ENCODE measurements at places on chromosomes 4 and X.

DNA sequence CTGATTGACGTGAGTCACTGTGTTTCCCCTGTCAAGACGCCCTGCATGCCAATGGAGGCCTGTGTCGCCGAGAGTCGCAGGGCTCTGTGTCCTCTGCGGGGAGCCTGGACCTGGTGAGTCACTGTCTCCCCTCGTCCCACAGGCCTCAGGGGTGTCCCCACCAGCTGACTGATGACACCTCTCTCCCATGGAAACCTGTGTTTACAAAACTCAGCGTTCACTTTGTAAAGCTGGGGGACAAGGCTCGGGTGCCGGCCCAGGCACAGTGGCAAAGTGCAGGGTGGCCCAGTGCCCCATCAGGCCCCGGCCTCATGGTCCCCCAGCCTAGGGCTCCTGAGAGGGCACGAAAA is 21.2 kb upstream of the HGFAC start:
- no peak for DNase-seq

DNA sequence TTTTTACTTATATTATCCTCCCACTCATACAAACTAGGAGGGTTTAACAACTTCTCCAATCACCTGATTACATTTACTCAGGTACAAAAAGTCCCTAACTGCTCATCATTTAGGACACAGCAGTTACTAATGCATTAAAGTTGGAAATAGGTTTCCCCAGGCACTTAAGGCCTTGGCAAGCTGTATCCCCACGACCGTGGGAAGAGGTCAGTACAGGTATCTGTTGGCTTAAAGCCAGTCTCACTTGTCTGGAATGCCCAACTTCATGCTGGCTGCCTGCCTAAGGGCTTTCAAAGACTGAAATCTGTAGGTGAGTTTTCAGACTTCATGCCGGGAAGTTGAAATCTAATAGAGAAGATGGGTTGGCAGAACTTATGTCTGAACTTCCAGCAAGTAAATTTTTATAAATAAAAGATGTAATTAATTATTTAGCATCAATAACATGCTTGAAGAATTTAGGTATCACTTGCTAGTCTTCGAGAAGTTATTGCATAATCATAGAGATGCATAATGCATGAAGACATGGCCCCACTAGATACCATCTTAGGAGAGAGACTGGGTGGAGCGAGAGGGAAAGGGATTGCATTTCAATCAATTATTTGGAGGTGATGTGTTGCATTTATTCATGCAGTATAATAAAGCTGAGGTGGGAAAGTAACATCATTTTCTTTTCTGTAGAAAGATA is 54.2 kb downstream of the SCD5 start:
- DNase-seq, result no peak

GRCh38 chr4:38654273-38654672 is 9.7 kb upstream of the KLF3 start:
- DNase-seq, result peak; percentile 78

- no peak for DNase-seq
Observed at GRCh38 chr4:122992057-122992456, 69.7 kb upstream of the NUDT6 start.

DNA sequence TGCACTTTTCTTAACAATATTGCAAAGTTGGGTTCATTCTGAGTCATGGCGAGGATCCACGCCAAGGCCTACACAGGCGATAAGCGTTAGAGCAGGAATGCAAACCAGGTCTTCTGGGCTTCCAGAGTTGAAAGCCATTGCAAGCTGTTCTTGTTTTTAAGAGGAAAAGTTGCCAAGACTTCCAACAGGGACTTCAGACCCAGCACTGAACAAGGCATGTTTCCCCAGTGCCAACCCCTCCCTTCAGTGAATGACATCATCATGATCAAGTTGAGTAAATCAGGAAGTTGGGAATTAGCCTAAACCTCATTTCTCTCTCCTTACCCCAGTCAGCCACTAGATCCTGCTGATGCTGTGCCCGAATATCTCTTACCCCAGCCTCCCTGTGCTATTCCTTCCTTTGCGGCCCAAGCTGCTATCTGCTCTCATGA is 355.1 kb downstream of the HS3ST1 start:
- DNase-seq, result no peak

DNA sequence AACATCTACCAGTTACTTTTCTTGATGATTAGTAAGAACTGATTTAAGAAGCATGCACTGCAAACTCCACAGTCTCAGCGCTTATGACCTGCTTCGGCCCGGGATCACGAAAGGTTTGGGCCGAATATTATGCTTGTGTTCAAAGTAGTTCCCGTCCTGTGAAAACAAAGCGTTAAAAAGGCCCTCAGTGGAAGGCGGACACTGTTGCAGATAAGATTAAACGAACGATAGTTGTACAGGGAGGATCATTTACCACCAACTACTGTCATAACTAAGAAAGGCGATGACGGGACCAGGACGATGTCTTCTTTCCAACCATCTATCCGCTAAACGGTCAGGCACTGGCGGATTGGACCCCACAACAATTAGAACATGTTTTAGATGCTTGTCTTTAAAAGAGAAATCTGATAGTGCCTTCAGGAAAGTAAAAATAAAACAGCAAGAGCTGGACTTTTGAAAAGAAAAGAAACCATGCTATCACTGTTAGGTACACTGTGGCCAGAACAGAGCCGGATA is 21.1 kb downstream of the PDLIM3 start:
- no peak for DNase-seq

DNA sequence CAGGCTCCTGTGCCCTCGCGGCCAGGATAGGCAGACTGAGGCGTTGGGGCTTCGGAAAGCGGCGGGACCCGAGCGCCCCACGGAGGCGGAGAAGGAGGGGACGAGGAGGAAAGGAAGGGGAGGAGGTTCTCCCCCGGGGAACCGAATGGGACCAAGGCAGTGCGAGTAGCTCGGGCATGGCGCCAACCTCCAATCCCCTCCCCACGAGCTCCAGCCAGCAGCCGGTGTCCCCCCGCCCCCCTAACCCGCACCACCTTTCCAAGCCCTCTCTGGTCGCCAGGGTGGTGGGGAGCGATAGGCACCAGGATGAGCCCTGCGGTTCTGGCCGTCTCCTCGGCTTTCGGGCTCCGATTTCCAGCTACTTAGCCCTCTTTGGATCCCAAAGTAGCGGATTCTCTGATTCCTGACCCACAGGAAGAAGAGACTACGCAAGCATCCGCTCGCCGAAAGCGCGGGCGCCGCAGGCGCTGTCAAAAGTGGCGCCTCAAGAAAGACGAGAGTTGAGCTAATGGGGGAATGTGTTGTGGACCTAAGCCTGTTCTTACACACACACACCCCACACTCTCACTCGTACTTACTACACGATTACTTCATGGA is 15.2 kb upstream of the ZIC3 start:
- DNase-seq, result no peak

- DNase-seq, result no peak
Observed at GRCh38 chr4:73452953-73453700, 17.1 kb downstream of the AFP start.

DNA sequence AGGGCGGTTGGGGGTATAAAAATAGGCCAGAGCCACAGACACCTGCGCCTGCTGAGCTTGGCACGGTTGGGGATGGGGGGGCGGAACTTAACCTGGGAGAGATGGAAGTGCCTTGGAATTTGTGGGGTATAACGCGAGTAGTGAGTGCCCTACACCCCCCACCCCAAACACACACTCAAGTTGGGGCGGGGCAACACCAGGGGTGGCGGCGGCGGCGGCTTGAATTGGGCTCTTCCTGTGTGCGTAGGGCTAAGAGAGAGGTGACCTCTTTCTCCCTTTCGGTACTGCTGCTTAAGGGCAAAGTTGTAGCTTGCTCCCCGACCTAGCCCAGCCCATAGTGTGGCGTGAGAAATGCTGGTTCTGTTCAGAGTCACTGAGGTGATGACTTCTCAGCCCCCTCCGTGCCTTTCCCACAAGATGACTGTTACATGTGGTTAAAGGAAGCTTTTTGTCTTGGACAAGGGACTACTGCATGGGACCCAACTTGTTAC is 839 bp downstream of the STK26 start:
- DNase-seq, result peak; percentile 34

- no peak for DNase-seq
Observed at GRCh38 chr4:4655901-4656300, 114.1 kb upstream of the STX18 start.

GRCh38 chr4:23238848-23239247 is 546.1 kb downstream of the GBA3 start:
- no peak for DNase-seq

DNA sequence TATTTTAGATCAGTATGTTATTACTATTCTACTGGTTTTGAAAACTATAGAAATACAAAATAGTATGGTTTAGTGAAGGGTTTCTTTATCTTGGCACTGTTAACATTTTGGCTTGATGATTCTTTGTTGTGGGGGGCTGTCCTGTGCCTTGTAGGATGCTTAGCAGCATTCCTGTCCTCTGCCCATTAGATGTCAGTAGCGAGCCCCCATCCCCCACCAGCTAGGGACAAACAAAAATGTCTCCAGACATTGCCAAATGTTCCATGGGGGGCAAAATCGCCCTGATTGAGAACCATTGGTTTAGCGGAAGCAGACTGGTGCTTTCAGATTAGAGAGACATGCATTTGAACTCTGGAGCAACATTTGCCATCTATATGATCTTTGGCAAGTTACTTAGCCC is 23.3 kb downstream of the SPARCL1 start:
- DNase-seq, result no peak

DNA sequence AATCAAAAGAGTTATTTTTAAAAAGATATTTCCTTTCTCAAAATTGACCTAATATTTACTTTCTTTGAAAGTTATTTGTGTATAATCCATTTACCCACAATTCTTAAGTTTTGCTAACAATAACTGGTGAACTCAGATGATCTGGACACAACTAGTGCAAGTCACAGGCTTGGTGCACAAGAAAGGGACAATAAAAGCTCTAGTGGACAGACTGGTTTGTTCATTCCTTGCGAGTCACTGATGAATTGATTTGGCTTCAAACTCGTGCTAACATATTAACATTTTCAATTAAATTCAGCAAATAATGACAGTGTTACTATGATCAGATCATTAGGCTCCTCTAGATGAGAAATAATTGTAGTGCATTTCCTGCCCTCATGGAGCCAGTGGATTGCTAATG is 169.2 kb downstream of the BMPR1B start:
- DNase-seq, result no peak

- no peak for DNase-seq
Observed at GRCh38 chr4:171521726-171522125, 291.5 kb upstream of the GALNTL6 start.

Measured in CD4-positive, alpha-beta T cell treated with Interleukin-15 for 4 hours (primary cell).